ENCODE measurements at places on chromosomes 6 and 20.
A peak's percentile ranks its signal among the peaks of the same experiment; 100 is the strongest.

- DNase-seq: no peak
Observed at GRCh38 chr6:130949553-130949952, 113.5 kb downstream of the EPB41L2 start.

GRCh38 chr6:42659806-42660205 is 62.6 kb downstream of the PRPH2 start:
- no peak for DNase-seq

GRCh38 chr6:77987035-77987384 is 334.2 kb downstream of the MEI4 start:
- DNase-seq: no peak

DNA sequence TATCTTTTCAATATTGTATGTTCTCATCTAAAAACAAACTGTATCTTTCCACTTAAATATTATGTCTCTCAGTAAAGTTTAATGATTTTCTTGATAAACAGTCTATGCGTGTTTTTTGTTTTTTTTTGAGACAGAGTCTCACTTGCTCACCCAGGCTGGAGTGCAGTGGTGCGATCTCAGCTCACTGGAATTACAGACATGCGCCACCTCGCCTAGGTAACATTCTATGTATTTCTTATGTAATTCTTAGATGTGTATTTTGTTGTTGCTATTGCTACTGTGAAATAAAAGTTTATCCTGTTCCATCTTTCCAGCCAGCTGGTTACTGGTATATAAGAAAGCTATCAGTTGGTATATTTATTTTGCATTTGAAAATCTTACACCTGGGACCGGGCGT is 29.4 kb downstream of the ABHD12 start:
- DNase-seq: no peak

DNA sequence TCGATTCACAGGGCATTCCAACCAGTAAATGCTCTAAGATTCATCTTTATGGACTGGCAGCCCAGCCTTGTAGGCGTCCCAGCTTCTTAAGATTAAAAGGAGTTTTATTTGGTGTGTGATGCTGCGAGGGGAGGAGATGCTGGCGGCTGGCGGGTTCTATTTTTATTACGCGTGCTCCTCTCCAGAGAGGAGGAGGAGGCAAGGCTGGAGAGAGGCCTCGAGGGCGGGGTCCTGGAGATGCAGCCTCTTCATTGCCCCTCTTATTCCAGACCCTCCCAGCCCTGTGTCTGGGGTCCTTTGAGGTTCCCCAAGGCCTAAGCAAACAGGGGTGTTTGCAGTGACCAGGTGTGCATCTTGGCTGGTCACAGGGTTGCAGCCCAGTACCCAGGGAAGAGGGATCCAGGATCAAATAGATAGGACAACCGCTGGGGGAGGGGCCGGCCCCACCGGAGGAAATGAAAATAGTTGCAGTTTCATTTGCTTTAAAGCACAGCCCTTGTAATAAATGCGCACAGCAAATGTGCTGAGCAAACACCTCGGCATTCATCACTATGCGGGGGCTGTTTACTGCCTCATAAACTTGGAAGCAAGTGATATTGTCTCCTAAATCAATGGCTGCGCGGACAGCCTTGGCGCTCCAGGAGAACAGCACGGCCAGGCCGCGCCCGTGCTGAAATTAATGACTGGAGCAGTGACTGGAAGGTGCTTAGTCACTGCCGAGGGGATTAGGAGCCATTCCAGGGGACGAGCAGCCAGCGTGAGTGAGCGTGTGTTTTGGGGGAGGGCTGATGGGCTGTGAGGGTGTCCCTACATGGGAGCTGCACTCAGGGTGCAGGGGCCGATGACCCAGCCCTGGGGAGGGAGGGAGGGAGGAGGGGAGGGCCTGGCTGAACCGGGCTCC is 83.0 kb downstream of the TMEM242 start:
- no peak for DNase-seq

GRCh38 chr20:48761023-48761785 is 66.6 kb downstream of the PREX1 start:
- DNase-seq: no peak

DNA sequence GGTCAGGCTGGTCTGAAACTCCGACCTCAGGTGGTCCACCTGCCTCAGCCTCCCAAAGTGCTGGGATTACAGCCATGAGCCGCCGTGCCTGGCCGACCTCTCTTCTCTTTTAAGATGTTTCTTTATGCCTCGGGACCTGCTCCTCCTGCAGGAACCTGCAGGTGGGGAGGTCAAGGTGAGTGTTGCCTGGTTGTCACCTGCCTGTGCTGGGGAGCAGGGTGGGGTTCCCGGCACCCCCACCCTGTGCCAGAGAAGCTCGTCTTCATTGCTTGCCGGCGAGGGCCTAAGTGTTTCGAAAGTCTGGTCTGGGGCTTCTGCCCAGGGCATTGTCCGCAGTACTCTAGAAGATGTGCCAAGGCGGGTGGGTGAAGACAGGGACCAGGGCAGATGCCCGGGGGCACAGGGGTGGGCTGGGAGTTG is 36.0 kb downstream of the SYNJ2 start:
- DNase-seq: no peak

GRCh38 chr6:43748765-43749164 is 21.2 kb upstream of the VEGFA start:
- DNase-seq: no peak

DNA sequence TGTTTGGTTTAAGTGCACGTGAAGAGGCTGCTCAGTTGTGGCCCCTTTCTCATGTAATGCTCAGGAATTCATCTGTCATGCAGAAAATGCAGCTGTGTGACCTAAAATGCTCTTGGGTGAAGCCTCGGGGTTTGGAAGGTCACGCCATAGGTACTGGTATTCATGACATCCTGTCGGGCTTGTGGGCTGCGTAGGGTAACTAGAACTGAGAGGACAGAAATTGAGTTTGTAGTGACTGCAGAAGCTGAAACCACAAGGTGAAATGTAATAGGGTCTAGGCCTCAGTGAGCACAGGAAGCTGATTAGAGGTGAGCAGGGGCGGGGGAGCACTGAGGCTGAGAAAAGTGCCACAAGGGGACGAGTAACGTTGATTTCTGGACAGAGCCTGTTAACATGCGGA is 128.8 kb downstream of the SOBP start:
- peak; percentile 8 for DNase-seq

DNA sequence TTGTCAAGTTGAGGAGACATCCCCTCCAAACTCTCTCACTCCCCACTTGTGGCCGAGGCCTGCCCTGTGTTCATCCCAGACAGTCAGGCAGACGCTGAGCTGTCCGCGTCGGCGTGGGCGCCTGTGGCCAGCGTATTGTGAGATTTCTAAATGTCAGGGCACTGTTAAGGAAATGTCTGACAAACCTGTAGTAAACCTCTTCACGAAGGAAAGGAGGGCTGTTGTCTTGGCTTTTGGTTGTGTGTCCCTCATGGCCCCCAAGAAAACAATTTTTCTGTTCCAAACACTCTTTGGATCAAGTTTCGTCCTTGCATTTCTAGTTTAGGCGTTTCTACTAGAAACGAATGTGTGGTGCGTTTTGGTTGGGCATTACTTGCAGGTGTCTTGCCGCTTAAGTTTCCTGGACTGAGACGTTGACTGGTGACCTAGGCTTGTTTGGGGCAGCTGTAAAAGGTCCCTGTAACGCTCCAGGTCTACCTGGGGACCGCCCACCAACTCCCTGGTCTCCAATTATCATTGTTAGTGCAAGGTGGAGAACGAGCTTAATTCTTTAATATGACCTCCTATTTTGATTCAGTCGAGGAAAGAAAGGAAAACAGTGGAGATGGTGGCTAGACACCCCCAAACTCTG is 8.7 kb upstream of the POU3F2 start:
- no peak for DNase-seq

GRCh38 chr20:50165684-50166554 is 12.4 kb upstream of the PEDS1 start:
- DNase-seq: peak; percentile 80

DNA sequence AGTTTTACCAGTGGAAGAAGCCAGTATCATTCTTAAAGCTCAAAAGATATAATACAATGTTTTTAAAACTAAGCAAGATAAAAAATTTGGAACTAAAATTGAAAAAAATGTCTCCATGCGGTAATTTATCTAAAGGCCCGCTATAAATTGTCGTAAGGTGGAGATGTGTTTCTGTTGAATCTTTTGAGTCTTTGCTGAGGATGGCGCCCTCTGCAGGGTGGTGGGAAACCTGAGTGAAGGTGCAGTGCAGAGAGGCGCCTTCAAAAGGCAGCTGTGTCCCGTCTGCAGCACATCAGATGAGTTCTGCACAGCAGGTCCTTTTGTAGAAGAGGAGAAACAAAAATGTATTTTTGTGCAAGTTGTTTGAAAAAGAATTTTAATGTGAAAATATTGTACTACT is 29.4 kb upstream of the KIF25 start:
- DNase-seq: peak; percentile 7

DNA sequence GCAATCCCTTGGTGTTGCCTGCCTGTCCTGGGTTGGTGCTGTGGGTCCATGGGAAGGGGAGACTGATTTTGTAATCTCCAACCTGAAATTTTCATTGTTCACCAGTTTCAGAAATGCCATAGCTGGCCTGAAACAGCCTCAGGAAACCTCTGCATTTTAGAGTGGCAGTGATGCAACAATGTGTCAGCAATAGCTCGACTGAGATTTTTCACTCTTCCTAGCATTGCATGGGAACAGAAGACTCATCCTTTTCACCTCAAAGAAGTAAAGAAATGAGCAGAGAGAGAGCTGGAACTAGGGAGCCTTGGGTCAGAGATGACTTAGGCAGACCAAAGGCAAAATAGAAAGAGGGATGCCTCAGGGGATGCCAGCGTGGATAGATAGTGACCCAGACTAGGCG is 23.7 kb upstream of the TMEM14A start:
- DNase-seq: no peak

DNA sequence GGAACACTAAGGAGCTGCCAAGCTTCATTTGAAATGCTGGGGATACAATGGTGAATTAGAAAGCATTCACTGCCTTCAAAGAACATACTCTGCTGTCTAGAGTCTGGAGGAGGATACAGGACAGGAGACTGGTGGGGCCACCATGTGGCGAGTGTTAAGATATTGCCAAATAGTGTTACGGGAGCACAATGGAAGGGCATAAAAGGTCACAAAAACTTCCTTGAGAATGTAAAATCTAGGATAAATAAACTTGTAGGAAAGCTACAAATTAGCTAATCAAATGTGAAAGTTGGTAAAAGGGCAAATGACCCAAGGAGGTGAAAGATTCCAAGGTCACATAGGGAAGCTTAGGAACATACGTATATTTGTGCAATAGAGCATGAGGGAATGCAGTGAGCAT is 271.7 kb downstream of the RFPL4B start:
- no peak for DNase-seq

All from stimulated activated CD4-positive, alpha-beta T cell treated with anti-CD3 and anti-CD28 coated beads, Interleukin-12 subunit alpha, Interleukin-12 subunit beta, amount 100 ng/mL, for 4 hours (primary cell).